ENCODE measurements at places on chromosomes 2 and 18.

- no peak for DNase-seq
Measured at GRCh38 chr2:107001551-107001950, 115.6 kb upstream of the ST6GAL2 start.

DNA sequence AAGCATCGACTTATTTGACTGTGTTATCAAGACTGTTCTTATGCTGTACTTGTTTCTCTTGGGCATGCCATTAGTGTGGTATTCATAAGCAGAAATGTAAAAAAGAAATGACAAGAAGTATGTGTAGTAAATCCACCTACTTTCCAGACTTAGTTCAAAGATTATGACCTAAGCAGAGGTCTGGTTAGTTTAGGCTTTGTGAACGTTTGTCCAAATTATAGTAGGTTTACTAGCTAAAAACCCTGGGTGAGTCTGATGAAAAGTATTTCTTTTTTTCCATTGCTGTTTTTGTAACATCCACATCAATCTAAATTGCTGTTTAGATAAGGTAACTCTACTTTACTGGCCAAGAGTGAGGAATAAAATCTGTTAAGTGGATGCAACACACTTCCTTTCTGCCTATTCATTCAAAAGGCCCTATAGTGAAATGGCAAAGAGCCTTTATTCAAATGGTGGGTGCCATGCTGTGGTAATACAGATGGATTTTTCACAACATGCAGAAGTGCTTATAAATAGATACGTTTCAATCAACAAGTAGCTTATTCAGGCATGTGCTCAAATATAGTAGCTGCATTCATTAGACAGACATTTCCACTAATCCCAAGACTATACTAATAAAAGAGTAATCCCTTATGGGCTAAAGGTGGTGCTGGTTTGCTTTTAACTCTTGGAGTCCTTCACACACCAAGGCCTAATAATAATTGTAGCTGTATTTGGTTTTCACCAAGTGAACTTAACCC is 122.5 kb upstream of the LTBP1 start:
- no peak for DNase-seq

DNA sequence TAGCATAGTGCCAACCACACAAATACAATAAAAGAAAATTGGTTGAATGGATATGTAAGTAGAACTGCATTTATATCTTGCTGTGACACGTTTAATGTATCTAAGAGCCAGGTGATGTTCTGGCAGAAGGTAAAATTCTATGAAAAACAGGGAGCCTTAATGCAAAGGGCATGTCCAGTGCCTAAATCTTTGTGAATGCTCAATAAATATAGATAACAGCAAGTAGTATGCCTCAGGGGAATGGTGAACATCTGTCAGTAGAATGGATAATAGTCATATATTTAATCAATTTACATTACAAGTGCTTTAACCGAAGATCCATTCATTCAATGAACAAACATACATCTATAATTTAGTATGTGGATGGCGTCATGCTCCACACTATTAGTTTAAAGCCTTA is 43.7 kb upstream of the NYAP2 start:
- no peak for DNase-seq

DNA sequence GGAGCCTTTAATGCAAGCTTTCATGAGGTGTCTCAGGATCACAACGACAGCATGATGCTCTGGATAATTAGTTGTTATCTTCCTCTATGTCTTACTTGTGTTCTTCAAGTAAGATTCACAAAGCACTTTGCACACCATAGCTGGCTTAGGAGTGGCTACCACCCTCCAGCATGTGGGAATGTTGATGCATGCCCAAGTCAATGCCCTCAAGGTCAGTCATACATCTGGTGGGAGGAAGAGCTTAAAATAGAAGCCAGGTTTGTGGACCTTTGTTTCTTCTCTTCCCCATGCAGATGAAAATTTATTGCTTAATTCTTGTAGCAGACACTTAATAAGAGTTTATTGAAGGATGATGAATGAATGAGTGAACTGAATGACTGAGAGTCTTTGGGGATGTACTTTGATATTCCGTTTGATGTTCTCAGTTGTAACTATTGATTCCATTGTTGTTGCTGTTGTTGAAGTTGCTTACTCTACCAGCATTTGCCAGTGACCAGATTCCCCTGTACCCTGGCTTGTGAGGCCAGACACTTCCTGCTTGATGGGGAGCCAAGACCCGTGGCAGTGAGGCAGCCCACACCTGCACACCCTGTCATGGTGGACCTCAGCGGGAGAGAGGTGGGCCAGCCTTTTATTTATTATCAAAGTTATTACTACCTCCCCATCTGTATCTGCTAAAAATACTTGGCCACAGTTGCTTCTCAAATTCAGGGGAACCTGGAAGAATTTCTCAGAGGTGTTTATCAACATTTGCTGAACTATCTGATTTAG is 137.8 kb downstream of the LAMA3 start:
- DNase-seq: no peak

GRCh38 chr2:96916646-96917543 is 47.0 kb upstream of the SEMA4C start:
- no peak for DNase-seq

- DNase-seq: no peak
Measured at GRCh38 chr2:137380610-137381009, 583.7 kb upstream of the HNMT start.

DNA sequence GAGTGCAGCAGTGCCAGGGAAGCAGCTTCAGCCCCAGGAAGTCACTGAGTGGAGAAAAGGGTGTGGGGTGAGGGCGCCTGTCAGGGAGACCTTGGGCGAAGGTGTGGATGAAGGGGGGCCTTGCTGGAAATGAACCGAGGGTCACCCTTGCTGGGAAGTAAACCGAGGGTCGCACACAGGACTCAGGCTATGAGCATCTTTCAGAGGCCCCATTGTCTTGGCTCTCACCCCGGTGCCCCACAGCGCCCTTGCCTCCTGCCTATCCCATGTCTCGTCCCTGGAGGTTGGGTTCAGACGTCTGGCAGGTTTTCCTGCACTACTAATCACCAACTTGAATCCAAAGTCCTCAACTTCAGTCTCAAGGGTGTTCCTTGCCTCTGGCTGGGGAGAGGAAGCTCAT is 122.8 kb upstream of the PXDN start:
- no peak for DNase-seq

- DNase-seq: no peak
Measured at GRCh38 chr2:222100704-222101699, 197.8 kb downstream of the PAX3 start.

GRCh38 chr2:226902041-226902966 is 66.5 kb downstream of the RHBDD1 start:
- DNase-seq: no peak

- DNase-seq: no peak
Measured at GRCh38 chr2:147441182-147441581, 403.6 kb upstream of the ACVR2A start.

GRCh38 chr18:70732188-70732587 is 443.3 kb downstream of the SOCS6 start:
- DNase-seq: no peak

DNA sequence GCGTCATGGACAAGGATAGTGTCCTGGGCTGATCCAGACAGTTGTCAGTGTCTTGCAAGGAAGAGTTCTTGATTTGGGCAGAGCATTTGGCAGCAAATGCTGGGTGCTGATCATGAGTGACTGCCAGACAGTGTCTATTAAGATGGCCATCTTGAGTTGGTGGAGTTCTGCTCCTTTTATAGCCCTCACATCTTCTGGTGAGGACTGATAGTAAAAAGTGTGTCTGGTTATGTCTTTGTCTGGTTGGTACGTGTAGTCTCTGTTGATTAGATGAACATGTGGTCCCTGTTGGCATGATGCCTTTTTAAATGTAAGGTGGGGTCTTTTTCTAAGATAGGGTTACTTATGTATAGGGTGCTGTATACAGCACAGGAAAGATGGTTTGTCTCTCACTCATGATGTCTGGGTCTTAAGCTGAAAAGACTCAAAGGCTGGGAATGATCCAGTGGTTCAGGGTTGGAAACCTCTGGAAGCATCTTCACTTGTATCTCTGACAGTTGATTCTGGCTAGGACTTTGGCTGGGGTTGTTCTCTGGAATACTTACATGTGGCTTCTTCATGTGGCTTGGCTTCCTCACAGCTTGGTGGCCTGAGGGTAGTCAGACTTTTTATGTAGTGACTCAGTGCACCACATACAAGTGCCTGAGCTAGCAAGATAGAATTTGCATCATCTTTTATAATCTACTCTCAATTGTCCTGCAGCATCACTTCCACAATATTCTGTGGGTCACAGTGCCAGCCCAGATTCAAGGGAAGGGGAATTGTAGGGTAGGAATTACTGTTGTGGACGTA is 11.8 kb downstream of the MTX2 start:
- no peak for DNase-seq

- no peak for DNase-seq
Measured at GRCh38 chr2:135826544-135826943, 10.4 kb downstream of the LCT start.

DNA sequence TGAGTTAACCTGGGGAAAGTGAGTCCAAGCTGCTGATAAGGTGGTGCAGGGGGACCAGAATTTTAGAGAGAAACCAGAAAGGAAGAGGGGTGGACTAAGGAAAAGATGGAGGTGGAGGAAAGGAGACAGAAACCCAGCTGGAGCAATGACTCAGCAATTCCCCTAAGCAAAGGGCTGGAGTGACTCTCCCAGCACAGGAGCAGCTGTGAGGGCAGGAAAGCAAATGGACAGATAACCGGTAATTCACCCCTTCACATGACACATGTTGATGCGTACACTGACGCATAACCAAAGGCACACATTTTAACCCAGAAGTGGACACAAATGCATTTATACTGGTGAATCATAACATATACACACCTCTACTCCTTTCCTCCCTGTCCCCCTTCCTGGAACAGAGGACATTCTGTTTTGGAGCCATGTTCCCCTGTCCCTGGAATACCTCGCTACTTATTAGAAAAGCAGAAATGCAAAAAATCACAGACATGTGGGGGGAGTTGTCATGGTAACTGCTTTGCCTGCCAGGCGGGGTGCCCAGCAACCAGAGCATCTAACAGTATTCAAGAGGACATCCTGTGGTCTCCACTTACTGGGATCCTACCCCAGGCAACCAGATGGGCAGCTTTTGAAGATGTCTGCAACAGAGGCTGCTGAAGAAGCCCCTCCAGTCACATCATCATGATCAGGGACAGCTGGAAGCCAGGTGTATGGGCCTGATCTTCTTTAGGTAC is 4.7 kb downstream of the CDK5R2 start:
- DNase-seq: no peak

DNA sequence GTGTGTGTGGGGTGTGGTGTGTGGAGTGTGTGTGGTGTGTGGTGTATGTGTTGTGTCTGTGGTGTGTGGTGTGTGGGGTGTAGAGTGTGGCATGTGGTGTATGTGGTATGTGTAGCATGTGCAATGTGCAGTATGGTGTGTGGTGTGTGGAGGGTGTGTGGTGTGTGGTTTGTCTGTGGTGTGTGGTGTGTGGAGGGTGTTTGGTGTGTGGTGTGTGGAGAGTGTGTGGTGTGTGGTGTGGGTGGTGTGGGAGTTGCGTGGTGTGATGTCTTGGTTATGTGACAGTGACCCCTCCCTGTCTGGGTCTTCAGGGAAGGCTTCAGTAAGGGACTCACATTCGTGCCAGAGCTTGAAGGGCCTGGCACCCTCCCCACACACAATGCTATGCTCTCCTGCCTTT is 718.2 kb upstream of the SOX11 start:
- DNase-seq: no peak

DNA sequence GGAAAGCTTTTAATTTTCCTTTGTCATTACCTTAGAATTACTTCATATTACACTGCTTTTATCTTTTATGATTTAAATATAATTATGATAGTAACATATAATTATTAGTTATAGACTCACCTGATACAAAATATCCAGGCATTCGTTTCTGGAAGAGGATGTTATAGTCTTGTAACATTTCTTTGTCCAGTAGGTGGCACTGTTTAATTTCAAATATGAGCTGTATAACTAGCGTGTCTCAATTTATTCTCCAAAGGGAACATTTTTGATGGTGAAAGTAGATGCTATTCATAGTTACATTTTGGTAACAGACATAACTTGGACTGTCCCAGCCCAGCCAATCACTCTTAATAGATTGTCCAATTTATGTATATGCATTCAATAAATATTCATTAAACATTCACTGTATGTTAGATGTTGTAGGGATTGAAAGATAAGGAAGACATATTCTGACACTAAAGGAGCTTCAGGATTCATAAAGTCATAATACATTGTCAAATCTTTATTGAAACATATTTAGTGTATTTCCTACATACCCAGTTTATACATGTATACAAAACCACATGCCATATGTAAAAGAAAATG is 19.2 kb downstream of the DAW1 start:
- peak; percentile 50 for DNase-seq

GRCh38 chr2:20661421-20662307 is 5.3 kb upstream of the GDF7 start:
- peak; percentile 64 for DNase-seq

- no peak for DNase-seq
Measured at GRCh38 chr2:60627412-60627811, 74.0 kb upstream of the BCL11A start.

- no peak for DNase-seq
Measured at GRCh38 chr2:189142893-189143759, 36.4 kb downstream of the COL5A2 start.

- no peak for DNase-seq
Measured at GRCh38 chr2:67446491-67446911, 49.4 kb downstream of the ETAA1 start.

- DNase-seq: no peak
Measured at GRCh38 chr2:67876176-67876575, 186.6 kb downstream of the C1D start.

- DNase-seq: no peak
Measured at GRCh38 chr2:240412211-240412861, 23.1 kb upstream of the GPC1 start.

DNA sequence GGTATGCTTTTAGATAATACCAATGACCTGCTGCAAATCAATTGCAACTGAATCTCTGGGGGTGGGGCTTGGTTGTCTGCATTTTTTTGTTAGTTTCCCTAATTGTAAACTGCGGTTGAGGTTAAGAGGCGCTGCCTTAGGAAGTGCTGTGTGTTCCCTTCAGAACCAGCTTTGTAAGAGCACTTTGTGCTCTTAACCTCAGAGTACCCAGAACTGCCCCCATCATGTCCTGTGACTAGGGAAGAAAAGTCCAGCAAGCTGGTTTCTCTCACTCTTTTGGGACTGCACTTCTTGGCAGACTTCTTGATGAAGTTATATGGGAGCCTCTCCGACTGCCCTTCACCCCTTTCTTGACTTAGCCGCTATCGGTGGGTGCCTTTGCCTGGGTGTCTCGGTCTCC is 245.5 kb upstream of the CXCR4 start:
- no peak for DNase-seq

GRCh38 chr2:11446733-11447248 is 19.2 kb downstream of the E2F6 start:
- DNase-seq: peak; percentile 65

GRCh38 chr2:177906041-177906718 is 166.4 kb downstream of the PDE11A start:
- peak; percentile 5 for DNase-seq

DNA sequence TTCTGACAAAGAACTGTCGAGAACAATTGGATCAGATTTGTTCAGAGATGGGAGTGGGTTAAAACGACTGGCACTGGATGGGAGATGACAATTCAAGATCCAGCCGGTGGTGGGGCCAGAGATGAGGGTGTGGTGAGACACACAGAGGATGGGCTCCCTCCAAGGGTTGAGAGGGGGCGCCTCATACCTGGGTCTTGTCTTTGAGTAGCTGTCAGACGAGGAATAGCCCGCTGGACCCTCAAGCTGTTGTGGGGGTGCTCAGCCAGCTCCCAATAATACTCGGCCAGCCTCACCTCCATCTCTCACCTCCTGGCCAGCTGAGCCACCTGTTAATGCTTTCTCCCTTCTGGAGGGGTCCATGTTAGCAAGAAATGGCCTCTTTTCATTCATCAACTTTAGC is 14.0 kb downstream of the INPP5D start:
- DNase-seq: no peak
